CD4-positive, alpha-beta T cell treated with Interleukin-17A for 1 hour (primary cell): ENCODE measurements at places on chromosomes 2 and 18.

GRCh38 chr2:26384183-26384582 lies 17.5 kb upstream of the DRC1 start:
- no peak for DNase-seq

DNA sequence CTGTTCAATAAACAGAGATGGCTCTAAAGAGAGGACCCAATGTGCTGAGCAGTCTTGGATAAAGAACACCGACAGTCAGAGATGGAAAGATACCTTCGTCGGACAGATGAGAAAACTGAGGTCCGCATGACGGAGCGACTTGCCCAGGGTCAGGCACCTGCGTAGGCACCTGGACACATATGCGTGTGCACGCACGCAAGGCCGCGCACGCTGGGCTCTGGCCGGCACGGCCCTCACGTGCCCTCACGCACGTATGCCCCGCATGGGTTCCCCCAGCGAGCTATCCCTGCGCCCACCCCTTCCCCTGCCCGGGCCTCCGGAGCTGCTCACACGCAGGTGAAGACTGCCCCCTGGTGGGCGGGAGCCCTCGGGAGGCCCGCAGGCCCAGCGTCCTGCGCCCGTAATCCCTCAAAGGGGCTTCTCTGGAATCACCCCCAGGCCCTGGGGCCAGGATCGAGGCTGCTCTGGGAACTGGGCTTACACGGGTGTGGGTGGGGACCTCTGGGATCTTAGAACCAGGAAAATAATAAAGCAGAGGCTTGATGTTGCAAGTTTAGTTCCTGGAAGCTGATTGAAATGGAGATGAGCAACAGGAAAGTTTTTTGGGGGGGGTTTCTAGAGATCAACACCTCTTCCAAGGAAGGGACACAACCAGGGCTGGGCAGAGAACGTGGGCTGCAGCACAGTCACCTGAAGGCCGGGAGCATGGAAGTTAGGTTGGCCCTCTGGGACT lies 246.3 kb downstream of the TNS1 start:
- peak; percentile 44 for DNase-seq

DNA sequence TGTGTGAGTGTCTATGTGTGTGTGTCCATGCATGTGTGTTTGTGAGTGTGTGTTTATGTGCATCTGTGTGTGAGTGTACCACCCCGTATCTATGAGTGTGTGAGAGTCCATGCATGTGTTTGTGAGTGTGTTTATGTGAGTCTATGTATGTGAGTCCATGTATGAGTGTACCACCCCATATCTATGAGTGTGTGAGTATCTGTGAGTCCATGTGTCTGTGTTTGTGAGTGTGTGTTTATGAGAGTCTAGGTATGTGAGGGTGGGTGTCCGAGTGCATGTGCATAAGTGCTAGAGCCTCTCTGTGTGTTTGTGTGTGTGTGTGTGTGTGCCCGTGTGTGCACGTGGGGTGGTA lies 86.0 kb upstream of the ATG16L1 start:
- DNase-seq, result peak; percentile 7

DNA sequence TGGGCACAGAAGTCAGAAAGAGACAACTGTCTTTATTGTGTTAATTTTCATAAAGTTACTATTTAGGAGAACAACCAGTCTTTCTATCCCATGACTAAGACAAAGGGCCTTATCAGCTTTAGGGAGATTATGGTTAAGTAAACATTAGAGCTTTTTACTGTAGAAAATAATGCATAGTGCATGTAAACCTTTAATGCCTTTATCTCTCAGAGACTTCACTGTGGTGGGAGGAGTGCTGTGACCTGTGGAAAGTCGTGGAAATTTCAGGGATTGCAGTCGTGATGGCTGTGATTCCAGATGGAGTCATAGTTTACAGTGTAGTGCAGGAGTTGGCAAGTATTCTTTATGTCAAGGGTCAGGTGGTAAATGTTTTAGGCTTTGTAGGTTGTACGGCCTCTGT lies 15.8 kb downstream of the ZNF236 start:
- no peak for DNase-seq

DNA sequence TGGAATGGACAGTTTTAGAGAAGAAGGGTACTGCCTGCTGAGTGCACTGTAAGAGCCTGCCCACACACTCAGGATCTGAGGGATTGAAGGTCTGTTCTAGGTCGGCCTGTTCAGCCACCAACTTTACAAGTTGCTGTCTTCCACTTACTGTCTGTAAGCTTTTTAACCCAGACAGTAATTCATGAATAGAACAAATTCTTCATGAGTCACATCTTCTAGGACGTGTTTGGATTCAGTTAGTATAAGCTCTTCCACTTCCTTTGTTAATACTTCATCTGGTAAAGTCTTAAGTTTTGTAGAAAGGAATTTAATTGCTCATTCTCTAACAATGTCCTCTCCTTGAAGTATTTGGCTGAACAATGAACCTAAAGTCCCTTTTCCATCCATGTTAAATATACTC lies 74.6 kb downstream of the PDE11A start:
- DNase-seq, result no peak

GRCh38 chr2:224412141-224413015 lies 10.5 kb upstream of the FAM124B start:
- no peak for DNase-seq

GRCh38 chr2:109279243-109279860 lies 150.3 kb downstream of the SH3RF3 start:
- DNase-seq, result no peak

GRCh38 chr2:233354971-233355574 lies 779 bp downstream of the DGKD start:
- DNase-seq, result no peak

DNA sequence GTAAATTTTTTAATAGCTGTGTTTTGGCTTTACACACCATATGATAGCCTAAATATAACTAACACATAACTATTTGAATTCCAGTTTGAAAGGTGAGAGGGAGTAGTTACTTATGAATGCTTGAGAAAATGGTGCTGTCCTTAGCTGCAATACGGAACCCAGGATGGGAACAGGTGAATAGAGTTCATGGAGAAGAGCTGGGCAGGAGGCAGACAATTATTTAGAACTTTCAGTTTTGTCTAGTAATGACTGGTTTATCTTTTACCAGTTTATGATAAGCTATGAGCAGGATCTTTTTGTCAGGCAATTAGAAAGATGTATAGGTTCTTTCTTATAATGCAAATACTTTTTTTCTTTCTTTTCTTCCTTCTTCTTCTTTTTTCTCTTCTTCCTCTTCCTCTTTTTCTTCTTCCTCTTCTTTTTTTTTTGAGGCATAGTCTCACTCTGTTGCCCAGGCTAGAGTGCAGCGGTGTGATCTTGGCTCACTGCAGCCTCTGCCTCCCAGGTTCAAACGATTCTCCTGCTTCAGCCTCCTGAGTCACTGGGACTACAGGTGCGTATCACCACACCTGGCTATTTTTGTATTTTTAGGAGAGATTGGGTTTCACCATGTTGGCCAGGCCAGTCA lies 25.9 kb downstream of the UBR3 start:
- no peak for DNase-seq

DNA sequence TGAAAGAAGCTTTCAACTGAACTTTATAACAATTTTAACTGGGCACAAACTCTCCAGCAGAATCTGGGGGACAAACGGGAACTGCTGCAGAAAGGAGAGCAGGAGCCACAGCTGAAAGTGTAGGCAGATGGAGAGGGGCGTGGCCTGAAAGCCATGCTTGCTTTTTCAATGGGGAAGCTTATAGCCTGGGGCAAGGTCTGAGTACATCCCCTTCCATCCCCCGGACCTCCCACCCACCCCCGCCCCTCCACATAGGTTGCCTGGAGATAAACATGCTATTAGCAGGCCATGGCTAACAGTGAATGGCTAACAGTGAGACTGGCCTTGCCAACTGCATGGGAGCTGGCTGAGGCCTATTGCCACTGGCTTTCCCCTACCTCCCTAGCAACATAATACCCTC lies 317.9 kb upstream of the TANK start:
- DNase-seq, result no peak

GRCh38 chr2:27954221-27954673 lies 63.7 kb downstream of the BABAM2 start:
- DNase-seq, result no peak

DNA sequence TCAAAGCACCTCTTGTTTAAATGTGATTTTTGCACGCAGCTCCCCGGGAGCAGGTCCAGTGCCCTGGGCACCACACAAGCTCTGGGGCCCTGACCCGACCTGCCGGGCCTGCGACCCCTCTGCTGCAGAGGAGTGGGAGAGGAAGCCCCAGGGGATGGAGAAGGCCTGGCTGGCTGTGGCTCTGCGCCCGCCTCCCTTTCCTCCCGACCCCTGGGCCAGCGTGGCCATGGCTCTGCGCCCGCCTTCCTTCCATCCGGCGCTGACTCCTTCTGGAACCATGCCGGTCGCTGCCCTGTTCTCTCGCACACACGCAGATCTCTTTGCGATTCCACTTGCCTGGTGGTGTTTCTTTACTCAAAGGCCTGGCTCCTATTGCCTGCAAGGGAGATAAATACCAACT lies 166.5 kb upstream of the SALL3 start:
- DNase-seq, result no peak

- DNase-seq, result no peak
Observed at GRCh38 chr2:195343942-195344530, 313.0 kb upstream of the SLC39A10 start.

DNA sequence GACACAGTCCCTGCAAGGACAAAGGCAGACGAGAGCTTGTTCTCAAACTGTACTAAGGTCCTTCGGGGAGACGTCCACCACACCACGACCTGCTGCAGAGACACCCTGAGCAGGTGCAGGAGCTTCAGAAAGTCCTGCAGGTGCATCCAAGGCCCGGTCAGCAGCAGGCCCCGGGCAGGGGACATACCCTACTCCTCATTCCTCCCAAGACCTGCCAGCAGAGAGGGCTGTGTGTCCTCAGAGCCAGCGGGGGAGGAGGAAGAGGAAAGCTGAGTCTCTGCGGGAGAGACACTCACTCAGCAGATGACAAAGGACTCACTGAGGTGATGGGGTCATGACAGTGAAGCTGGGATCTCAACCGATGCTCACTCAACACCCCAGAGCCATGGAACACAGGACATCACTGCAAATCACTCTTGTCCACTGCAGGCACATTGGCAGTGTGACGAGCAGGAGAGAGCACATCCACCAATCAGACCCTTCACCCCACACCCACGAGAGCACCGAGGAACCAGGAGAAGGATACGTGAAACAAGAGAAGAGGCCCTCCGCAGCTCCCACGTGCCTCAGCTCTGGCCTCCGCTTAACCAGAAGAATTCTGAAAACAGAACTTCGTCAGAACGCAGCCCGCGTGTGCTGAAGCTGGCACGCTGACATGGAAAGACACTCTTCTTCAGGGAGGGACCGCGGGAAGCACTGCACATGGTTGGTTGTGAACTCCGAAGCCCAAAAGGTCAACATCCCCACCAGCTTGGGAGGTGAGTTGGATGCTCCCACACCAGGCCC lies 9.3 kb downstream of the HDAC4 start:
- DNase-seq, result no peak

DNA sequence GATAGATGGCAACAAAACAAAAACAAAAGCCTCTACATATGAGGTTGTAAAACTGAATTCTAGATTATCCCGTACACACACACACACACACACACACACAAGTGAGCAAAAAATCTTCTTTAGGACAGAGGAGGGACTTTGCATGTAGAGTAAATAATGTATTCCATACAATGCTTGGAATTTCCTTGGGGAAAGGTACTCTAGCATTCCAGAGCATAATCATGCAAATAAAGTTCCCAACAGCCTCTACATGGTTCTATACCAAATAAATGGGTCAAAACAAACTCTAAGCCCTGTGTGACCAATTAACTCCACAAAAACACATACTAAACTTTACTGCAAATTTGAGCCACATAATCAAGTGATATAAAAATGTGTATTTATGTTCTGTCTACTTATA lies 191.4 kb downstream of the RBM43 start:
- DNase-seq, result no peak

DNA sequence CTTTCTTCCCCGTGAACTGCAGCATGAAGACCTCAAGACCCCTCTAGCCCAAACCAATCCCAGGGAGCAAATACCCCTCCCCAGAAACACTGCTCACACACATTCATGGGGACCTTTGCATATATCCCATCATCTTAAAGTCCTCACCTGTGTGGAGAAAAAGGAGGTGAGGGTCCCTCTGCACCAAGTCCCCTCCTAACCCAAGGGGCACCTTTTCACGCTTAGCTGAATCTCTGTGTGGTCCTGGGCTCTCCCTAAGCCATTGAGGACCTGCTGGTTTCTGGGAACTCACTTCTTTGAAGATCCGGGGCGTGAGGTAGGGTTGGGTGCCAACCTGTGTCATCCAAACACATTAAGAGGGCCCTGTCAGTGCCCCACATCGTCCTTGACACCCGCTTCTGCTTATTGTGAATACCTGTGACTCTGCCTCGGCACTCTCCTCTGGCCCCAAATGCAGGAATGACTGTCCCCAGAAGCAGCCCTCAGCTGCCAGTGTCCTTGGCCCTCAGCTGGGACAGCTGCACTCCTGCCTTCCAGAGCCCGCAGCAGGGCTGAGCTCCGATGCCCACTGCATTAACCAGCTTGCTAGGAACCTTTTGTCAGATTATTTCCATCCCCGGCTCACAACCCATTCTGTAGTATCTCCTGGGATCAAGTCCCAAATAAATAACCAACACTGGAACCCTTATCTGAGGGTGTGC lies 41.3 kb upstream of the ITM2C start:
- no peak for DNase-seq

DNA sequence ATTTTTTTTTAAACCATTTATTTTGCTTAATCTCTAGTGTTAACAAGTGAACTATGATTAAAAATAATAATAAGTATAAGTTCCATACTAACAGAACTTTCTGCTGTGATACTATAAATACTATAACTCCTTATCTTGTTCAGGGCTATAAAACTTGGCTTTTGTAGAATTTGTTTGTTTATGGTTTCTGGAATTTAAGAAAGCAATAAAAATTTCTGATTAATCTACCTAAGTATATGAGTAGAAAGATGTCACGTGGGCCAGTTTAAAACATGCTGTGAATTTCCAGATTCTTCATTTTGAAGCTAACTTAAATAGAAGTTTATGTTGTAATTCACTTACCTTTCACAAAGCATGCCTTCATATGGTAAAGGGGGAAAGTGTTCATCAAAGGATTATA lies 1236.3 kb upstream of the ACVR2A start:
- DNase-seq, result no peak

GRCh38 chr18:3821524-3821923 lies 371.6 kb downstream of the TGIF1 start:
- DNase-seq, result no peak

- no peak for DNase-seq
Observed at GRCh38 chr18:34923911-34924310, 117.3 kb upstream of the MAPRE2 start.
